ENCODE measurements at places on chromosomes 11 and 22.

- no peak for DNase-seq
These were observed 636.6 kb downstream of the NTM start for GRCh38 chr11:132006884-132007580.

GRCh38 chr11:46200537-46201281, 76.8 kb upstream of the CREB3L1 start:
- peak; percentile 6 for DNase-seq

DNA sequence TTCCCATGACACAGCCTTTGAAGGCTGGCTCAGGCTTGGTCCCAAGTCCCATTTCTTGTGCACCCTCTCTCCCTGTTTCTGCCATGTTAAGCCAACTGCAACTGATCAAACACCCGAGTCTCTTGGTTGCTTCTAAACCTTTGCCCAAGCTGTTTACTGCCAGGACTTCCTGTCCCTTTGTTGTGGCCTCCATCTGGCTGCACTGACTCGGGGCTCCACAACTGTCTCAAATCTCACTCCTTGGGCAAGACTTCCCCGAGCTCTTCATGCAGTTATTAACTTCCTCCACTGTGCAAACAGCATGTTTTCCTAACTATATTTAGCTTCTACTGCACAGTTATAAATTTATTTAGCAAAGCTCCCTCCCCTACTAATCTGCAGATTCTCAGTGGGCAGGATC, 4.3 kb downstream of the VPREB1 start:
- no peak for DNase-seq

DNA sequence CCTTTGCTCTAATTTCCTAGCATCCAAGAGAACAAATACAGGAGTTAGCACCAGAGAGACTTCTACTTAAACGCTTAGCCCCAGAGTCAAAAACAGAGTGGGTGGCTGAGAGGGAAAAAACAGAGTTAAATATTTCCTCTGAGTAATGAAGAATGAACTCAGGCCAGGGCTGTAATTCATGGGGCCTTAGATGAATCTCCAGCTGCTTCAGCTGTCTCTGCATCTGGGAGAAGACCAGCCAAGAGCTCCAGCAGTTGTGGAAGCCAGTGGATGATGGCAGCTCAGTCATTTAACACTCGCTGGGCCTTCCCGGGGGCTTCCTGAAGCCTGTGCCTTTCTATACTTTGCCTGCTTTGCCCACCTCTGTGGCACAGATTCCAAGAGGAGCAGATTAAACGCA, 5.7 kb upstream of the ADAMTS15 start:
- DNase-seq = no peak

GRCh38 chr11:35116245-35116644, 22.7 kb upstream of the CD44 start:
- no peak for DNase-seq

GRCh38 chr22:50260434-50260800, 1.1 kb downstream of the MAPK12 start:
- peak; percentile 33 for DNase-seq

GRCh38 chr22:50252082-50253045, 1.3 kb upstream of the HDAC10 start:
- DNase-seq = peak; percentile 68

DNA sequence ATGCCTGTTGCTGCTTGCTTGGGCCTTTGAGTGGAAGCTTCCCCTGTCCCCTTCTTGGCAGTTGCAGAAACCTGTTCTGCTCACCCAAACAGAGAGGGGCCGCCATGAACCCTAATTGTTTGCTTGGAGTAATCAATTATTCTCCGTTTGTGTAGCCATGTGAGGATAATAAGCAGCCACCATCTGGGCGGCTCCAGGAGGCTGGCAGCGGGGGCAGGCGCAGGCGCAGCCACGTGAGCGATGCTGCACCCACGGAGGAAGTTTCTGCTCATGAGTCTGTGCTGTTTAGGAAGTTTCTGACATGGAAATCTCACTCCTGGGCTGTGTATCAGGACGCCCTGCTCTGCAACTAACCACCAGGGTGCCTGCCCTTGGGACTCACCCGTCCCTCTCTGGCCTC, 90.1 kb downstream of the MPPED1 start:
- no peak for DNase-seq

GRCh38 chr11:76759517-76759916, 23.6 kb upstream of the TSKU start:
- DNase-seq = no peak

DNA sequence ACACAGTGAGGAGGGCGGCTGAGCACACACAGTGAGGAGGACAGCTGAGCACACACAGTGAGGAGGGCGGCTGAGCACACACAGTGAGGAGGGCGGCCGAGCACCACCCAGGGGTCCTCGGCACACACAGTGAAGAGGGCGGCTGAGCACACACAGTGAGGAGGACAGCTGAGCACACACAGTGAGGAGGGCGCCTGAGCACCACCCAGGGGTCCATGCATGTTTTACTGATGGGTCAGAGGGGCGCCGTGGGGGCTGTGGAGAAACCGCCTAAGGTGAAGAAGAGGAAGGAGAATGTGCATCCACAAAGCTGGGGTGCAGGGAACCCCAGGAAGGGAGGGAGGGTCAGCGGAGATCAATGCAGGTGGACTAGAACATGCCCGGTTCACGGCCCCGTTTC, 461.8 kb downstream of the BRD1 start:
- no peak for DNase-seq

DNA sequence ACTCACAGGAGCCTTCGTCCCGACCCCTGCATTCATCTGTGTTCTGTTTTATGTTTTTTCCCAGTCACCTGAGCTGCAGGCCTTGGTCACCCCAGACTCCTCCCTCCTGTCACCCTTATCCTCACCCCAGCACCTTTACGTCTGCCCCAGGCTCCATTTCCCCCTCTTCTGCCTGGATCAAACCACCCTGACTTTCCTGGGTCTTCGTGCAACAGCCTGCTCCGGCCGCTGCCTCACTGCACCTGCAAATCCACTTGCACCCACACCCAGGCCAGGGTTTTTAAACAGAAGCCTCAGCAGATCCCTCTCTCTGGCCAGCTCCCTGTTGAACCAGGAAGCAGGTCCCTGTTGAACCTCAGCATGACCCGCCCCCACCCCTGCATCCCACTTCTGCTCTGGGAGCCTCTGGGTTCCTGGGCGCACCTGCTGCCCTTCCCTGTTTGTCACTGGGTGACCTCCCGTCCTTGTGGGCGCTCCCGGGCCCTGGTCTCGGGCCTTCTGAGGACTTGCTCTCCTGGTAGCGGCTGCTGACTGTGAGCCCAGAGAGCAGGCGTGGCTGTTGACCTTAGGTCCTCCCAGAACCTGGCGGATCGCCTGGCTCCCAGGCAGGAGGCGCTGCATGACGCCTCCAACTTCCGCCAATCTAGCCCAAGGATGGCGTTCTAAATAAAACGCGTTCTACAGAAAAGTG, 12.8 kb downstream of the MAPK8IP2 start:
- no peak for DNase-seq

- DNase-seq = no peak
These were observed 150.0 kb downstream of the DBX1 start for GRCh38 chr11:20010156-20010850.

GRCh38 chr11:1515082-1516060, 28.8 kb upstream of the MOB2 start:
- DNase-seq = peak; percentile 62

- peak; percentile 74 for DNase-seq
These were observed 8.6 kb downstream of the DNHD1 start for GRCh38 chr11:6505577-6506240.

DNA sequence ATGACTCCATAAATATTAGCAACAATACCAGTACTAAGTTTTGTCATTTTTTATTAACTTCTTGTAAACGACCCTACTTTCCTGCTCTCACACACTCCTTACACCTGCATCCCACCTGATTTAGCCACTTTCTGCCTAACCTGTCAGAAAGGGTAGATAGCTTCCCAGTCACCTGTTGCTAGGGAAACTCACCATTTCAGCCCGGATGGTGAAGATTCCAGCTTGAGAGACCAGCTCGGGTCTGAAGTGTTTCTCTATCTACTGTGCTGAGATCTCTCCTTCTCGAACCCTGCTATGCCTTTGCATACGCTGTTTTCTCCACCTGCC, at the start of gene PARVG:
Gene PARVG (plus strand): TSS at position 220 of the 327 bp plus-strand sequence. CDS start 2,405 bp downstream, outside the sequence.
- no peak for DNase-seq

GRCh38 chr11:109275931-109276330, 146.1 kb upstream of the C11orf87 start:
- no peak for DNase-seq

- DNase-seq = no peak
These were observed 149.7 kb downstream of the LRRC4C start for GRCh38 chr11:41309716-41310115.

GRCh38 chr11:596374-596773, 19.4 kb downstream of the IRF7 start:
- no peak for DNase-seq

DNA sequence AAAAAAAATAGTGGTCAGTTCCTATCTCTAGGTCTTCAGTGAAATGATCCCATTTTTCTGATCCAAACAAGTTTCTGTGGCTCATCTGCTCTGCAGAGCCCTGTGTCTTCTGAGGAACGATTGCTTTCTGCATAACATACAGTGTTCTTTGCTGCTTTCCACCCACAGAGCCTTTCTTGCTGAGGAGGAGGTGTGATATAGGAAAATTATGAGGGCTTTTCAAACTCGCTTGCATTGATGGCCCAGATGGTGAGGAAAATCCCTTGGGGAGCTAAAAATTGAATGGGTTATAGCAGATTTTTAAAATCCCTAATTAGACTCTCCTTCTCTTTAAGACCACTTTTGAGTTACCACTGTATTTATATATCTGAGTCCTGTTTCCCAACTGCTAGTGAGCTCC, 31.3 kb downstream of the JAM3 start:
- no peak for DNase-seq

- peak; percentile 75 for DNase-seq
These were observed 12.4 kb downstream of the CRELD2 start for GRCh38 chr22:49930596-49931412.

DNA sequence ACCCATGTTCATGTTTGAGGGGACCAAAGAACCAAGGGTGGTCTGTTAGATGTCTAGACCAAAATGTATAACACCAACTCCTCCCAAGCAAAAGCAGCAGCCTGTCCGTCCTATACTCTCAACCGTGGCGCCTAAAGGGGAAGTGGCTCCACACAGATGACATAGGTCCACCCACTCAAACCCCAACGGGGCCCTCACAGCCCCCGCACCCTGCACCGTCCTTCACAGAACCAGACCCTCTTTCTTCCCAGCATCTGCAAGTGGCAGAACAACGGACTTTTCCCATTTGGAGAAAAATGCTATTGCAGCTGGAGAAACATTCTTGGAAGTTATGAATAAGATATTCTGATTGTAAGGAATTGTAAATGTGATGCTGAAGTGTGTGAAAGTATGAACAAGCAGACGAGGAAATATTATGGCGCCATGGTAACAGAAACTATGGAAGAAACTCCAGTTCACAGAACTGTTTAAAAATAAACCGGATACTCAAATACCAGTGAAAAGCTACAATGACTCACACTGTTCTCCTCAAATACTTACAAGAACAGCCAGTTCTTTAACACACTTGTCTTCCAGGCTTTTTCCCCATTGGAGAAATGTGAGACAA, 76.5 kb upstream of the ARFGAP3 start:
- peak; percentile 96 for DNase-seq

DNA sequence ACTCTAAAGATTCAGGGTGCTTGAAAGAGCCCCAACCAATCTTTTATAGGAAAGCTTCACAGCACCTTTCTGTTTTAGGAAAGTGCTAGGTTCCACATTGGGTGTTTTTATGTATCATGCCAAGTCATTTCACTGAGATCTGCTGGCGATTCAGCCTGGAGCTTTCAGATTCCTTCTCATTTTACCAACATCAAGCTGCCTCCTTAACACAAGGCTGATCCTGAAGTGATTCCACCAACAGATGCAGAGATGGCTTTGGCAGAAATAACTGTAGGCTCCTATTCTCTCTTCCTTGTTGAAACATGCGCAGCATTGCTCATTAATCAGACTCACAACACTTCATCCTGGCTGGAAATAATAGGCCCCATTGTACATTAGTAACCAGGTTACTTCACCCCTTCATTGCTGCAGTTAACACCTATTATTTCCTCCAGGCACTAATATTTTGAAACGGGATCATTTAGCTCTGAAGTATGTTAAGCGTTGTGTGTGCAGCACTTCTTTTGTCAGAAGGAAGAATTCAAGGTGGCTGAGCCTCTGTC, 89.0 kb downstream of the OPCML start:
- DNase-seq = no peak

- DNase-seq = peak; percentile 10
These were observed 805 bp upstream of the QSER1 start for GRCh38 chr11:32891657-32892354.

GRCh38 chr11:73053964-73054363, 88.2 kb downstream of the FCHSD2 start:
- DNase-seq = no peak

DNA sequence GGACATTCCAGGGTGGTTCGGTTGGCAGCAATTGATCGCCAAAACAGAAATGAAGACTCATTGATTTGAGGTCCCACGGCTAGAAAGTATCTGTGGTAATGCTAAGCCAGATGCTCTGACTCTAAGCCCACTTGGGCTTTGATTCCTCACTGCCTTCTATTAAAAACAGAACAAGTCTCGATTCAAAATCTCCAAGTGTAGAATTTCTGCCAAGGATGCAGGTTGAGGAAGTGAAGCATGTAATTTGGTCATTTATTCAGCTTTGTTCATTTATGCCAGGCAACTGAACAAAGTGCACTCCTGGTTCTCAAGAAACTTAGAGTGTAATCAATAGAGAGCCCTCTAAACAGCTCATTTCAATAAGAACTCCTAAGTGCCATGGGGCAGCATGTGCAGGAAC, 2.3 kb upstream of the CEP295 start:
- no peak for DNase-seq

GRCh38 chr11:100785148-100785983, 98.3 kb downstream of the ARHGAP42 start:
- no peak for DNase-seq

DNA sequence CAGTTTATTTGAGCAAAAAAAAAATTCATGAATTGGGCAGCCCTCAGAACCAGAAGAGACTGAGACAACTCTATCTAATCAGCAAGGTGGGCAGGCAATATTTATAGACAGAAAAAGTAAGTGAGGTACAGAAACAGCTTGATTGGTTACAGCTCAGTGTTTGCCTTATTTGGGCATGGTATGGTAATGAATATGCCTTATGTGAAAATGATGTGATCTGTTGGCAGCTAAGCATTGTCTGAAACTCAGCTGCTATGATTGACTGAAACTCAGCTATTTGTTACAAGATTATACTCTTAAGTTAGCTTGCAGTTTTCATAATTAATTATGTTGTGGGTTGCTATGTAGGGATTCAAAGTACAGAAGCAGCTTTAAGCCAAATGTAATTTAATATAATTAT, 127.6 kb downstream of the CNTN5 start:
- peak; percentile 2 for DNase-seq

Measured in fibroblast of skin of scalp (primary cell).